HuH-7 (cell line): ENCODE measurements at places on chromosomes 1 and 21.

DNA sequence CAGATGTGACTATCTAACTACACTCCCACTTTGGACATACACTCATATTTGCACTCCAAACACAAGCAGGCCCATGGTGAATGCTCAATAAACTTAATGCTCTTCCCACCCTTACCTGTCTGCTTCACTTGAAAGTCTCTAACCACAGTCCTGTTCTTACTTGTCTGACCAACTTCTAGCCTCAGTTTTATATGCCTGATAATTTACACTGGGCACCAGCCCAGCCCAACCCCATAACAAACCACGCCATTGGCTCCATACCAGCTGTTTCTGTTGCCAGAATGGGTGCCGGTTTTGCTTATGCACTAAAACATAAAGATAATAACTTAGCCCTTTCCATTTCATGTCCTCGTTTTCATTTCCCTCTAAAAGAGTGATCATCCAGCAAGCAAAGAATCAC, 395.4 kb downstream of the NTNG1 start:
- DNase-seq: no peak

- no peak for DNase-seq
Measured at GRCh38 chr1:32071758-32072621, 749 bp upstream of the TMEM39B start.

GRCh38 chr1:177744906-177745305, 225.0 kb downstream of the SEC16B start:
- DNase-seq: no peak

DNA sequence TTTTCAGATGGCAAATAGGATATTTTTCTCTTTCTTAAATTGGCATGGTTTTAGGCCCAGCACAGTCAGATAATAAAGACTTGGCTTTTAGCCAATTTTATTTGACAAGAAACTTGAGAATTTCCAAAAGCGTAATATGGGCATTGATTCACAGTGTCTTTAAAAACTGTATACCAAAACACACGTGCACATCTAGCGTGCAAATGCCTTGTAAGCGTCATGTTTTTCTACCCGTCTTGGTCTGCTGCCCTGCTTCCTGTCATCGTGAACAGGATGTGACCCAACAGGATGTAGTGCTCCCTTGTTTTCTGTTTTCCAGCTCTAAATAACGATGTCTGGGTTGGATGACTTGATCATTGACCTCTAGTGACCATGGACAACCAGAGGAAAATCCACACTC, 24.7 kb upstream of the SLC44A3 start:
- no peak for DNase-seq

DNA sequence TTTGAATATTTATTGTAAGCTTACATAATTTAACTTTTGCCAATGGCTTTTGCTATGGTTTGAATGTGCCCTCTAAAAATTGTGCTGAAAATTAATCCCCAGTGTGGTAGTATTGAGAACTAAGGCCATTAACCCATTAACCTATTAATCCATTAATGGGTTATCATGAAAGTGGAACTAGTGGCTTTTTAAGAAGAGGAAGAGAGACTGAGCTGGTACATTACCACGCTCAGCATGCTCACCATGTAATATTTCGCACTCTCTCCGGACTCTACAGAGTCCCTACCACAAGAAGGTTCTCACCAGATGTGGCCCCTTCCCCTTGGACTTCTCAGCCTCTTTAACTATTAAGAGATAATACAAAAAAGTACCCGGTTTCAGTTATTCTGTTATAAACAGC, 164.4 kb upstream of the ZRANB2 start:
- no peak for DNase-seq

GRCh38 chr1:210330279-210330866, 1.7 kb downstream of the HHAT start:
- DNase-seq: no peak
